HT-29 (cell line): ENCODE measurements at places on chromosomes 3 and 15. TPM values are rescaled to one million over a fixed set of nuclear protein-coding genes. Genes with fewer than 3 reads are reported as not detected.

DNA sequence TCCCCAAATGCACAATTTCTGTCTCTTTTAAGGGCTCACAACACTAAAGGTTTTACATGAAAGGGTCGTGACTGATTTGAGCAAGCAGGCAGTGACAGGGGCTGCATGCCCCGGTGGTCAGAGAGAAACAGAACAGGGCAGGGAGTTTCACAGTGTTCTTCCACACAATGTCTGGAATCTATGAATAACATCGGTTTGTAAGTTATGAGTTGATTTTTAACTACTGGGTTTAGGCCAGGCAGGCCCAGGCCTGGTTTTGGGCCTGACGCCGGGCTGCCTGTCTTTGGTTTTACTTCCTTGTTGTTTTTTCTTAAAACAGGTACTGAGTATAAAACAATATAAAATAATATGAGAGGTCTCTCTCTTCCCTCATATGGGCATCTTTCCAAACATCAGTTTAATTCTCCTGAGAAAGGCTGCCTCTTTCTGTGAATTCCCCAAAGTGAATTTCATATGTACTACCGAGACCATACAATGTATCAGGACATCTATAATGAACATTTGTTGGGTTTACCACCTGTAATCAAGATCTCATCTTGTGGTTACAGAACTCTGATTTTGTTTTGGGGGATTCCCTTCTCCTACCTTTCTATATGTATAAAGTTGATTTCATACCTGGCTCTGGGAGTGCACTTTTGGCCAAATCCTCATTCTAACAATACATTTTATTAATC, 74.4 kb downstream of the CD200 start:
- DNase-seq: peak; percentile 40

DNA sequence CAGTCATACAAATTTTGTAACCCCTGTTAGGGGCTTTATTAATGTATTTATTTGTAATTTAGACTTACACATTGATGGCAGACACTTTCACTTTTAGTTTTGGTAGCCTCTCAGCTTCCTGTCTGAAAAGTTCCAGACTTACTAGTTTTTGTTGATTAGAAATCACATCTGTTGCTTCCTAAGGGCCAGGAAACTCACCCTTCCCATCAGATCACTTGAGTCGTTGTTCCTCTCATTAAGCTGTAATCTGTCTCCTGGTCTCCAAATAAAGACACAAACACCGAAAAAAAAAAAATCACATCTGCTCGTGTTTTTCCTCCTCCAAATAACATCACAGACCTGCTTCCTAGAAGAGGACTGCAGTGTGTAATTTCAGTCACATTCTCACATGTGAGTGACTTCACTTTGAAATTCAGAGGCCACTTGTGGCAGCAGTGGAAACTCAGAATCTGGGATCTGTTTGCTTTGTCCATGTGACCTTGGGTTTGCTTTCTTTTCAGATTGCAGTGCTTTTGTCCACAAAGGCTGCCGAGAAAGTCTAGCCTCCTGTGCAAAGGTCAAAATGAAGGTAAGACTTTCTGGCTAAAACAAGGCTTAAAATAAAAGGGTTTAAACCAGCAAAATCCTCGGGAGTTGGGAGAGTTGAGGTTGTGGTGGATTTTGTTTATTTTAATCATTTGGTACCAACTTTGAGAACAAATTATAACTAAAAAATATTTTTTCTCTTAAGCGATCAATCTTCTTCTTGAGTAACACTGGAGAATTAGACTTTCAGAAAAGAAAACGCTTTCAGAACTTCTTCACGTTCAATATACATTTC, 87.0 kb downstream of the KLHL25 start:
- DNase-seq: peak; percentile 7

Gene STAB1
- 0.03 TPM in 1 of 2 replicates, not detected in the other for total RNA-seq

Gene C3orf49
- not detected in 2 replicates for total RNA-seq

- DNase-seq: no peak
Measured at GRCh38 chr3:4992118-4992517, 12.9 kb downstream of the BHLHE40 start.

DNA sequence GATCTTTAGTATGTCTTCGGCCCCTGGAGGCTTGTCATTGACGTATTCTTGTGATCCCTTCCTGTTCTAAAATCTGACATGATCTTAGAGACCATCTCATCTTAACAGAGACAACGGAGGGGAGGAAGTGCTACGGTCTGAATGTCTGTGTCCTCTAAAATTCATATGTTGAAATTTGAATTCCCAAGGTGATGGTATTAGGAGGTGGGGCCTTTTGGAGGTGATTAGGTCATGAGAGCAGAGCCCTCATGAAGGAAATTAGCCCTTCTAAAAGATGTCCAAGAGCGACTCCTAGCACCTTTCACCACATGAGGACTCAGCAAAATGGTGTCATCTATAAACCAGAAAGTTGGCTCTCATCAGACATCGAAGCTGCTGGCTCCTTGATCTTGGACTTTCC, 233.2 kb upstream of the CMC1 start:
- DNase-seq: no peak

DNA sequence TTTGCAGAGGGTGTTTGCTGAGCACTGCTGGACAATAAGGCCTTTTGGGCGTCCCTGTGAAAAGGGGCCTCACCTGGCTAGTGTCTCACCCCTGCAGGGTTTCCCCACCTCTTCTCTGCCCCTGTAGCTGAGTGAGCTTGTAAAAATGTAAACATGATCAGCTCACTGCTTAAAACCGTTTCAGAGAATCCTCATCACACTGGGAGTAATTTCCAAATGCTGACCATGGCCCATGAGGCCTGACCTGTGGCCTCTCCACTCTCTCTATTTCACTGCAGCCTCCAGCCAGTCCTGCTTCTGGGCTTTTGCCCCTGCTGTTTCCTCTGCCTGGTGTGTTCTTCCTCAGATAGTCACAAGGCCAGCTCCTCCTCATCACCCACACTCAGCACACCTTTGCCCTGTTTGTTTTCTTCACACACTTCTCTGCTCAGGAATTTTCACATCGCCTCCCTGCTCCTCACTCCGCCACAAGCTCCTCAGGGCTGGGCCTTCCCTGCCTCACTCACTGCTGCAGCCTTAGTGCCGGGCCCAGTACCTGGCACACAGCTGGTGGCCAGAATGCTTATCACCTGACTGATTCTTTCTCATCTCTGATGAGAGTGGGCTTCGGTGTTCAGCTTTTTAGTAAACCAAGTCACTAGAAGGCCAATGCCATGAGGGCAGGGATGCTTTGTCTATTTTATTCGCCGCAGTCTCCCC, 79.3 kb upstream of the SEC13 start:
- no peak for DNase-seq

Gene CAMK2N2
- total RNA-seq: 0.13 TPM in 1 of 2 replicates, not detected in the other

Gene CCDC54
- total RNA-seq: not detected in 2 replicates

- DNase-seq: no peak
Measured at GRCh38 chr3:107997671-107998070, 93.2 kb downstream of the CD47 start.

- DNase-seq: no peak
Measured at GRCh38 chr3:4615750-4616149, 122.6 kb downstream of the ITPR1 start.

Gene IREB2
- total RNA-seq: 12.2 and 13.0 TPM in 2 replicates

GRCh38 chr3:146187334-146187950, 26.5 kb upstream of the PLOD2 start:
- DNase-seq: peak; percentile 70

Gene C3orf80
- total RNA-seq: not detected in 2 replicates

DNA sequence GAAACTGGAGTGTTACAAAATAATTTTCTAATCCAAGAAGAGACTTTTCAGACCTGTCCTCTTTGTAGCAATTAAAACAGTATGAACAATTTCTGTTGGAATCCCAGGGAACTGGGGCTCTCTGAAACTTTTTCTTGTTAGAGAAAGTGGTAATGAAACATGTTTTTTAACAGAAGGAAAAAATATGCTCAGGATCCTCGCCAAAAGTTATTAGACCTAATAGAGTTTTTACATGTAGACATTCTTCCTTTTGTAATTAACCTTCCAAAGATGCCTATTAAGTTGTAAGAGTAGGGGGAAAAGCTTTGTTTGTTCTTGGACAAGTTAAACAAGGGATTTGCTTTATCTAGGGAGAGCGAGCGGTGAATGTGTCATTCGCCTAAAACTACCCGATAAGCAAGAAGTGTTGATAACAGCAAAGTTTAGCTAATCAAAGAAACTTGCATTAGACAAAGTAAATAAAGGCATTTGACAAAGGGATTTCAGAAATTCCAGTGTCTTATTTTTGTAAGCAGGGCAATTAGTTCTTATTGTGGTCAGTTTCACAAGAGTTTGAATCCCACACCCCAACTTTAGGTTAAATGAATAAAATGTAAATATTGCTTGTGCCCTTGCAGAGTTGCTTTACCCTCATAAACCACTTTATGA, 2.3 kb downstream of the RARB start:
- no peak for DNase-seq

Gene GOLGA8N
- total RNA-seq: not detected in 2 replicates

DNA sequence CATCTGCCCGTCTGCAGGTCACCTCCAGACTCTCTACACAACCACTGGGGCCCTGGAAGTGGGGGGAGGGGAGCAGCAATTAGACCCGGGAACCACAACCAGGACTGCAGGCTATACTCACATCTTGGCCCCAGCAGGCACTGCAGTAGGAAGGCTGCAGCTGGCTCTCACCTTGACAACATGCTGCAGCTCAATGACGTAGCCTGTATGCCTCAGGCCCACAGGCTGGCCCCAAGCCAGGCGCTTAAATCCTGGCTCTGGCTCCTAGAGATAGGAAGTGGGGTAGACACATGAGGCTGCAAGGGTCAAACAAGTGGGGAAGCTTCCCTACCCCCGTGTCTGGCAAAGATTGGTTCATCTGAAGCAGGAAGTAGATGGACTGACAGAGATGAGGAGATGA, 4.6 kb upstream of the QRICH1 start:
- DNase-seq: no peak

Gene TERB2
- not detected in 2 replicates for total RNA-seq

GRCh38 chr15:27082526-27082925, 111.5 kb downstream of the GABRG3 start:
- no peak for DNase-seq

Gene LRRC31
- total RNA-seq: 0.29 and 0.48 TPM in 2 replicates

DNA sequence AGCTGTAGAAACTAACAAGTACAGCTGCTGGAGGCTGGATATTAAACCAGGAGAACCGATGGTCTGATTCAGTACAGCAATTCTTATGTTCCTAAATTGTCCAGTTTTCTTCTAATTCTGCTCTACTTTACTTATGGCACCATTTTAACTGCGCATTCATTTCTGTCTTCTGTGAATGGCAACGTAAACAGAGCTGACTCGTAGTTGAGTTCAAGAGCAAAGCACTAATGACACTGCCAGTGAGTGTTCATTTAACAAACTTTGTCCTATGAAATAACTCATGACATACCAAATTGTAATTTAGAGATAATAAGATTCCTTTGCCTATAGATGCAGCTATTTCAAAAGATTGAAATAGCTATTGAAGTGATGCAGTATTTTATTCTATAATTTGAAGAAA, 48.7 kb downstream of the BCHE start:
- DNase-seq: no peak

DNA sequence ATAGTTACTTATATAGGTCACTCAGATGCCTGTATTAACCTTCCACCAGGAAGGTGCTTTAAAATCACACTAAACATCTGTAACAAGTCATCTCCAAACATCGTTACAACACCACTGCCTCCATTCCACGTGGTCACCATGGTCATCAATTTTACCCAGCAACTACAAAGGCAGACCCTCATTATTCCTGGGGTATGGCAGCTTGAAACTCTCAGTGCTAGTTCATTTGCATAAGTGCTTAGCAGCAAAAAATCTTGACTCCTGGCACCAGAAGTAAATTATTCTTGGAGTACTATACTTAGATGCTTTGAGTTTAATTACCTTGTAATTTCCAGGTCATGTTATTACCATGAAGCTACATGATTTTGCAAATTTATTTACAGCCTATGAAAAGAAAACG, 250.6 kb downstream of the KBTBD8 start:
- no peak for DNase-seq

Gene RNU5B-1
- not detected in 2 replicates for total RNA-seq

- DNase-seq: peak; percentile 44
Measured at GRCh38 chr3:186909078-186909853, 21.1 kb upstream of the ST6GAL1 start.

GRCh38 chr3:148792516-148792915, 35.1 kb upstream of the CPB1 start:
- DNase-seq: no peak

Gene RHCG
- total RNA-seq: not detected in 2 replicates

Gene AHSG
- total RNA-seq: not detected in 2 replicates

DNA sequence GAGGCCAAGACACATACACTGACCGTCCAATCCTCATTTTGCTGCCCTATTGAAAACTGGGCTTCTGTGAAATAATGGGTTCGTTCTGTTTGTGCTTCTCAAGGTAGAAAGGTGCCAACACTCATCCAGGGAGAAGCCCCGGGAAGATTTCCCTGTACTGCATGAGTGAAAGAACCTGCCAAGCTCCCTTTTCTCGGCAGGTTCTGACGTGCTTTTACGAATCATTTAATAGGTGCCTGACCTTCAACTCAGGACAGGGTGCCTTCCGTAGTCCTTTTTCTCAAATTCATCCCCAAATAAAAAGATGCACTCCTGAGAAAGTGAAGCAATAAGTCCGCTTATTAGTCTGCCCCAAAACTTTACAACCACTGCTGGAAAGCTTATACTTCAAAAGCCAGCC, 64.2 kb downstream of the B3GNT5 start:
- no peak for DNase-seq

Gene COL6A5
- total RNA-seq: not detected in 2 replicates

Gene TMEM207
- total RNA-seq: not detected in 2 replicates

Gene POLG
- 159 and 161 TPM in 2 replicates for total RNA-seq

Gene FRMD5
- 4.3 and 5.8 TPM in 2 replicates for total RNA-seq

GRCh38 chr3:58021072-58021959, 13.1 kb downstream of the FLNB start:
- DNase-seq: peak; percentile 45

Gene CCR4
- not detected in 2 replicates for total RNA-seq

DNA sequence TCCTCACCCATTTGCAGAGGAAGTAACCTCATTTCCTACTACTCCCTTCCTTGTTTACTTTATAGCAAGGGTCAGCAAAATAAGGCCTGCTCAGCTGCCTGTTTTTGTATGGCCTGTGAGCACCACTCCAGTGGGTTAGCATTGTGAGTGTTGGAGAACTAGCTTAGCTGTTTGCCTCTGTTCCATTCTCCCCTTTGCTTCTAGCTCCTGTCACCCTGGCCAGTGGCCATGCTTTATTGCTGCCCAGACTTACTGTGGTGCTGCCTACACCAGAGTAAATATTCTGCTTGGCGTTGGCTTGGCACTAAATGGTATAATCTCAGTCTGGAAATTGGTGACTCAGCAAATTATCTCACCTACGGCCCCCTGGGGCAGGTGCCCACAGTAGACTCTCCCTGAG, 8.8 kb downstream of the PDCD6IP start:
- DNase-seq: no peak

GRCh38 chr3:13031621-13032020, 41.6 kb downstream of the IQSEC1 start:
- DNase-seq: no peak

Gene PLCB2
- 0.38 and 0.91 TPM in 2 replicates for total RNA-seq
